Foreskin keratinocyte (primary cell): ENCODE measurements at places on chromosomes 6 and 20.

- peak; percentile 27 for DNase-seq
Observed at GRCh38 chr20:38222231-38222922, 38.2 kb downstream of the KIAA1755 start.

GRCh38 chr6:20919677-20920385, 385.6 kb downstream of the CDKAL1 start:
- DNase-seq, result peak; percentile 8

GRCh38 chr20:58017231-58017969, 211.1 kb downstream of the ANKRD60 start:
- DNase-seq, result peak; percentile 82

GRCh38 chr6:108874470-108875160, 26.4 kb downstream of the ARMC2 start:
- DNase-seq, result no peak

GRCh38 chr6:30178837-30179236, 15.5 kb downstream of the TRIM15 start:
- DNase-seq, result no peak

DNA sequence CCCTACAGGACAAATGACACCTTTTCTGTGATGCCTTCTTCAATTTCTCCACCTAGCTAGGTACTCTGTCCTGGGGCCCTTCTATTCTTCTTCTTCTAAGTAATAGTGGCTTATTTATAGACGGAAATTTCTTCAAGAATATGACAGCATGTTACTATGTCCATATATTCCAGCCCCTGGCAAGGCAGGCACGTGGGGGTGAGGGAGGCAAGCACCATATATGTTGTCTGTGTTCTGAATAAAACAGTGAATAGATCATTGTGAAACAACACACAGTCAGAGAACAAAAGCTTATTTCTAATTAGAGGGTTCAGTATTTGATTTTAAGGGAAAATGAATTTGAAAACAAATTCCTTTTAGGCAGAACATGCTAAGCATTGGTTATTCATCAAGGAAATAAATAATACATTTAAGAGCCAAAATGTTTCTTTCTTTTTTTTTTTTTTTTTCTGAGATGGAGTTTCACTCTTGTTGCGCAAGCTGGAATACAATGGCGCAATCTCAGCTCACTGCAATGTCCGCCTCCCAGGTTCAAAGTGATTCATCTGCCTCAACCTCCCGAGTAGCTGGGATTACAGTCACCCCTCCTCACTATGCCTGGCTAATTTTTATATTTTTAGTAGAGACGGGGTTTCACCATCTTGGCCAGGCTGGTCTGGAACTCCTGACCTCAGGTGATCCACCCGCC, 6.2 kb downstream of the HEBP2 start:
- no peak for DNase-seq

- no peak for DNase-seq
Observed at GRCh38 chr6:107064579-107065065, 36.6 kb downstream of the MTRES1 start.

- peak; percentile 75 for DNase-seq
Observed at GRCh38 chr6:166691199-166691598, 64.1 kb upstream of the RPS6KA2 start.

- DNase-seq, result no peak
Observed at GRCh38 chr20:11797156-11797555, 120.5 kb upstream of the BTBD3 start.

- no peak for DNase-seq
Observed at GRCh38 chr6:170313716-170314295, 7.2 kb downstream of the FAM120B start.

DNA sequence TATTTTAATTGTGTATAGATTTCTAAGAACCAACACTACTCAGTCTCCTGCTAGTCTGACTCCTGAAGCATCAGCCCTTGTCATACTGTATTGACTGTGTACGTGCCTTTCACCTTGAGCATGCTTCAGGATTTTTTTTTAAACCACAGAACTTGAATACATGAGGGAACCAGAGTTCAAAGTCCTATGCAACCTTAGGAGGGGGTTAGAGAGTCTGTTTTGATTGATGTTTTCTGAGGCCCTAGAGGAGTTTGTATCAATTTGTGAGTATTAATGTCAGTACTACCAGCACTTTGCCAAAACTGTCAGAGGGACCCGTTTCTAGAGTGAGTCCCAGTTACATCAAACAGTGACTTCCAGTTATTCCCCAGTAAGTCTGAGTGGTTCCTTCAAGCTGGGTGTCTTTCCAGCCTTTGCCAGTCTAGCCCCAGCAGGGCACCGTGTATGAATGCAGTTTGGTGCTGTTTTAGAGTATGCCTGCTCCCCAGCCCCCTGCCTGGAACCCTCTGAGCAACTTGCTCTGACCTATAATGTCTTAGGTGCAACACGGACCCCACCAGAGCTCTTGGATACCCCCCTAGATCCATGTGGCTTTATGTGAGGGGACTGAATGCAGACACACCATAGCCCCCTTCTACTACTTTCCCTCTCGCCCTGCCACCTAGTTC, 8.5 kb downstream of the TP53INP2 start:
- no peak for DNase-seq

DNA sequence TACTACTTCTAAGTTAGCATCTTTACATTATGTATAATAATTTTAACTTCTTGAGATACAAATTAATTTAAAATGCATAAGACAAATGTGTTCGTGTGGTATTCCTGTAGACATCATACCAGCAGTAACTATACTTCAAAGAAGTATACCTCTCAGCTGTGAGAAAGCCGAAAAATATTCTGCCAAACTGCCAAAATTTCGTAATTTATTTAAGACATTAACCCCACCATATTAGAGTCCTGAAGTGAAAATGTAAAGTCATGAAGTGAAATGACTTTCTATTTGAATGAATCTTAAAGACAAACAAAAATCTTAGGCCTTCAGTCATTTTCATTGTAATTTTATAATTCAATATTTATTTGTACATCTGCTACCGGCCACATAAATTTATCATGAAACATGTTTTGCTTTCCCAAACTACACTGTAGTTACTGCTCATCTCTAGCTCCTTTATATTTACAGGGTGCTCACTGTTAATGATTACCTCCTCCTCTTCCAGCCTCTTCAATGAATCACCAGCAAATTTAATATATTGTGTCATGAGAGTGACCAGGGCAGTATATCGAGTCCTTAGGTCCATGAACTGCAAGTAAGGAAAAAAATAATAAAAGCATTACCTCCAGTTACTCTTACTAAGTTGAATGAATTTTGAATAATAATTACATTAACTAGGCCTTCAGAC, 18.5 kb downstream of the DST start:
- peak; percentile 2 for DNase-seq

GRCh38 chr6:108779536-108780275, 68.5 kb upstream of the ARMC2 start:
- no peak for DNase-seq

DNA sequence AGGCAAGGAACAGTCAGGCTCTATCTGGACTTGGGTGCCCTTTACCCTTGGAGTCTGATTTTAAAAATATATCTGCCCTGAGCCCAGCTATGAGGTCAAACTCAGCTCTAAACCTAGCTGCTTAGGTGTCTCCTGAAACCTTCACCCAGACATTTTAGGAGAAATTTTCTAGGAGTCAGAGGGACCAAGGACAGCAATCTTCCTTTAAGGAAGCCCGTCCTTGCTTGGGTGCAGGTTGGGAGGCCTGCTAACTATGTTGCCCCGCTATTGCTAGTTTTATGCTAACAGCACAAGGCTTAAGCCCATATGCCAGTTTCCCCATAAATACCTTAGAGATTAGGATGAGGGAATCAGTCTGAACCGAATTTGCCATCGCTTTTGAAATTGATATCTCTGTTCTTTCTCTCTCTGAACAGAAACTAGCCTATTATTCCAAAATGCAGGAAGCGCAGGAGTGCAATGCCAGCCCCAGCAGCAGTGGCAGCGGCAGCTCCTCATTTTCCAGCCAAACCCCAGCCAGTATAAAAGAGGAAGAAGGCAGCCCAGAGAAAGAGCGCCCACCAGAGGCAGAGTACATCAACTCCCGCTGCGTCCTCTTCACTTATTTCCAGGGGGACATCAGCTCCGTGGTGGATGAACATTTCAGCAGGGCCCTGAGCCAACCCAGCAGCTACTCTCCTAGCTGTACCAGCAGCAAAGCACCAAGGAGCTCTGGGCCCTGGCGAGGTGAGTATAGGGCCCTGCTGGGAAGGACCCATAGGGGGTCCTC, 2.6 kb downstream of the VGLL2 start:
- no peak for DNase-seq

DNA sequence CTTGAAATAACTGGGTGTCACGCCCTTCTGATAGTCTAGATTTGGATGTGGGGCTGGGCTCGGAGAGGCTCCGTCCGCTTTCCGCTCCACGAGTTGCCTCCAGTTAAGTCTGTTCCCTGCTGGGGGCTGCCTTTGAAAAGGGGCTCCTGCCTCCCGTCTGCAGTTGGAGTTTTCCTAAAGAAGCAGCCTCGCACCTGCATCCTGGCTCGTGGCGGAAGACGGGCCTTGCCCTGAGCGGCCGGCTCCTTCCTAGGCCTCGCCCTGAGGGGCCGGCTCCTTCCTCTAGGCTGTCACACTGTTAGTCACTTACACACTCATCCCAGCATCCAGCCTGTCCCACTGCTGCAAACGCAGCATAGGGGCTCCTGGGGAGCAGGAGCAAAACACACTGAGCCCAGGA, 74.4 kb downstream of the SMOC2 start:
- DNase-seq, result no peak

- DNase-seq, result no peak
Observed at GRCh38 chr6:79070206-79070825, 7.7 kb downstream of the PHIP start.

DNA sequence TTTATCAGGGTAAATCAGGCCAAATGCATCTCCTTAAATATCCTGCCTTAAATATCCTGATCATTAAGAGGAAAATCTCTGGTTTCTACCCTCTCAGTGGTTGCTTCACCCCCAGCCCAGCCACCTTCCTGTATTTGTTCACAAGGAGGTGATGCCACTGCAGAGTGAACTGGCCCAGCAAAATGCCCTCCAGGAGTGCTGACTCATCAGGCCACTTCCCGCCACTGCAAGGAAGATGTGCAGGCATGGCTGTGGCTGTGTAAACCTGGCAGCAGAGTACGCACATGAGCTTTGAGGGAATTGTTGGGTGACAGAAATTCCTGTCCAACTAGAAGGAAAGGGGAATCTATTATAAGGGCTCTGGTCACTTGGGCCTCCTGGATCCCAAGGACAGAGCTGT, 13.8 kb downstream of the NQO2 start:
- peak; percentile 73 for DNase-seq

DNA sequence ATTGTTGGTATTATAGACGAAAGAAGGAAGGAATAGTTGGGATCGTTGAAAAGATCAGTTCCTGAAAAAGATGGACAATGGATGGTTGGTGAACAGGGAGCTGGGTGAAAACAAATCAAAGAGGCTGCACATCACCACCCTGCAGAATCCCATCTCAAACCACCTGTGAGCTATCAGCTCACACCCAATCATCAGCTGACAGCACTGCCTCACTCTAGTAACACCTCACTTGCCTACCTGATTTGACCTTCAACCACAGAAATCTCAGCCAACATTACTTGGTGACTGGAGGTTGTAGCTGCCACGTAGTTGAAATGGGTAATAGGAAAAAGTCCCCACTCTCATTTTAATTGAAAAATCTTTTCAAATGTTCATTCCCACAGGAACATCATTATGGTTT, 101.8 kb upstream of the DST start:
- no peak for DNase-seq

DNA sequence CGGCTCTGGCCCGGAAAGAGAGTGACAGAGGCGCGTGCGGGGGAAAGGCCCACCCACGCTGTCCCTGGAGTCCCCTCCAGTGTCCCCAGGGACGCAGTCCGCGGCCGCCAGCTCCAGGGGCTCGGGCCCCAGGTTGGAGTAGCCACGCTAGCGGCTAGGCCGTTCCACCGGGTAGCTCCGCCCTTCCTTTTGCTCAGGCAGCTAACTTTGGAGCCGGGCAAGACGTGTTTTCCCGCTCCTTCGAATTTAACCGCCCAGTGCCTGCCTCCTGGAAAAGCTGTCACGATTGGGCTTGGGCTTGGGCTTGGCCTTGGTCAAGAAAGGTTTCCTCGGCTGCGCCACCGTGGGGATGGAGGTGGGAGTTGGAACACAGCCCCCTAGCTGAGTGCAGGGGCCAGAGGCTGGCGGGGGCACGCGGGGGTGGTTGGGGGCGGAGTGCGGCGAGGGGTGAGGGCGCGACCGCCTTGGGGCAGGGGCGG, 4.7 kb downstream of the LINC00237 start:
- no peak for DNase-seq

GRCh38 chr20:16385462-16385861, 187.8 kb downstream of the KIF16B start:
- DNase-seq, result no peak

DNA sequence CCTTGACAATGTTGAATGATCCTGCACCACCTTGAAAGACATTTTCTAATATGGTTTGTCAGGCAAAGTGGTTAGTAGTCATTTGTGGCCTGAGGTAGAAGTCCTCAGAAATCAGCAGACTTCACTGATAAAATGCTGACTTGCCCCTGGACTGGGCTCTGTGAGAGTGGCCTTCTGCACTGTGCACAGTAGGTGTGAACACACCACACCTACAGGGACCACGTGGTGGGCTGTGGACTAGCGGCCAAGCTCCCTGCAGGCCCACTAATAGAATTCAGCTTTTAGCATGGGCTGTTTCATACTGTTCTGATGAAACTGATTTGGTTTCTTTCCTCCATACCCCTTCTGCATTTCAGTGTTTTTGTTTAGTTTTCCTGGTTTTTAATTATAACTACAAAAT, 7.3 kb downstream of the BPHL start:
- DNase-seq, result no peak

DNA sequence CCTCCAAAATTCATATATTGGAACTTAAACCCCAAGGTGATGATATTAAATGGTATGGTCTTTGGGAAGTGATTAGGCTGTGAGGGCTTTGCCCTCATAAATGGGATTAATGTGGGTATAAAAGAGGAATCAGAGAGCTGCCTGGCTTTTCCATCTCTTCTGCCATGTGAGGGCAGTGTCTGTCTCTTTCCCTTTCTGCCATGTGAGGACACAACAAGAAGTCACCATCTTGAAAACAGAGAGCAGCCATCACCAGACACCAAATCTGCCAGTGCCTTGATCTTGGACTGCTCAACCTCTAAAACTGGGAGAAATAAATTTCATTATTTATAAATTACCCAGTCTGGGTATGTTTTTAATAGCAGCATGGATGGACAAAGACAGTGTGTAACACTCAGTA, 263.0 kb downstream of the PAX1 start:
- DNase-seq, result no peak

GRCh38 chr6:25652007-25652515, at the start of gene SCGN:
Gene SCGN (plus strand): TSS chr6:25652215. CDS start chr6:25652404, 189 bp downstream.
- peak; percentile 30 for DNase-seq

- no peak for DNase-seq
Observed at GRCh38 chr6:151335930-151336329, 55.4 kb downstream of the ZBTB2 start.

- DNase-seq, result no peak
Observed at GRCh38 chr6:111770263-111771093, 102.8 kb downstream of the FYN start.
